ENCODE measurements at places on chromosomes 16 and 17.

DNA sequence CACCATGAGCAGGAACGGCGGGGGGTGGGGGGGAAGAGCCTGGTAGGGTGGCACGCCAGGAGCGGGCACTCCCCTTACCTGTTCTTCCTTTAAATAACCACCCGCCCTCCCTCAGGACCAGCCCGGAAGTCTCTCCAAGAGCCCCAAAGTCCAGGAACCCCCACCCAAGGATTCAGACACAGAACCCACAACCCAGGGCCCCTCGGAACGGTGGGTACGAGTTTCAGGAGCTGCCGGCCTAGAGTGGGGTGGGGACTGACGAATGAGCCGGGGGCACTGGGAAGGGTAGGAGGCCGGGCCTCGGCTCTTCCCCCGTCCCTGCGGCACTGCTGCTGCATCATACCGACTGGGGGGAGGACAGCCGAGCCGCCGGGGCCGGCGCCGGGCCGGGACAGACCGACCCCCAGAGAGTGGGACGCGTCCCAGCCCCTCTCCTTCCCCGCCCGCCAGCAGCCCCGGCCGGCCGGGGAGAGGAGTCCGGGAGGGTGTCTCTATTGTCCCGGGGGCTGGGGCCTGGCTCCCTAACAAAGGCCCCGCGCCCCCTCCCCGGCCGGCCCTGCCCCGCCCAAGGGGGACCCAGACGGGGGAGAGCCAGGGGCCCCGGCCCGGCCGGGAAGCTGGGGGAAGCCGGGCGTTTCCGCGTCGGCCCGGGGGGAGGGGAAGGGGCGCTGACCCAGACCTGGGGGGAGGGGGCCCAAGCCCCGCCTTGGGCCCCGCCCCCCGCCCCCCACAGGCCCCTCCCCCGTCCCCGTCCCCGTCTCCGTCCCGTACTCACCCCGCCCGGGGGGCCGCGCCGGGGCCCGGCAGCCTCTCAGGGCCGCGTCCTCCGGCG, 747 bp downstream of the ATXN7L3 start:
- DNase-seq: peak; percentile 45

GRCh38 chr16:58264961-58265479, 29.8 kb downstream of the PRSS54 start:
- DNase-seq: no peak

GRCh38 chr16:50532576-50532975, 15.6 kb upstream of the NKD1 start:
- DNase-seq: no peak

DNA sequence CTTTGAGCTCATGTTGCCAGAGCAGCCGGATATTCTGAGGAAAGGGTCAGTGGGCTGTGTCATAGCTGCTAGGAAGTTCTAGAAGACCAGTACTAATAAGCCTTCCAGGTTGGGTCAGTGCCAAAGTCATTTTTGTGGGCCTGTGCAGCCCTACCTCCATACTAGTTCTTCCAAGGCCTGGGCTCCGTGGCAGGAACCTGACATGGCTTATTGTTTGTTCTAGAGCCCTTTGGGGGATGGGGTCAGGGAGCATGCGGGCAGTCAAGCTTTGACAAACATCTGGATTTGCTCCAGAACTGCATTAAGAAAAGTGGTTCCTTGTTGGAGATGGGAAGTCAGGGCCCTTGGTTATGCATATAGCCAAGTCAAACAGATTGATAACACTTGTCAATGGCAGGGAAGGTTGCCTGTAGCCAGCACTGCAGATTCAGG, 7.6 kb downstream of the ALKBH5 start:
- no peak for DNase-seq

DNA sequence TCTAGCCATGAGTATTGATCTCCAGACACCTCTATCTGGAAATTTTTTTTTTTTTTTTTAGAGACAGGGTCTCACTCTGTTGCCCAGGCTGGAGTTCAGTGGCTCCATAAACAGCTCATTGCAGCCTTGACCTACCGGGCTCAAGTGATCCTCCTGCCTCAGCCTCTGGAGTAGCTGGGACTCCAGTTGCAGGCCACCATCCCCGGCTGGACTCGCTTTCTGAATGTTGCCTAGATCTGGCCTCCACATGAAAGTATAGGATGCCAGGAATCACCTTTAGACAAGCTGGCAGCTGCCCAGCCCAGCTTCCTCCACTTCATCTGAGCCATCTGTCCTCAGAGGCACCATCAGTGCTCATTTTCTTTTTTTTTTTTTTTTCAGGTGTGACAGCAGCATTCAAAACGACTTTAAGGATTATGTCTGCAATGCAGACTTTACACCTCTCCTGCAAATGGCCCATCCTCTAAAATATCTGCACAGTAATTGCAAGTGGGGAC, 6.4 kb upstream of the PRR14 start:
- no peak for DNase-seq

GRCh38 chr17:12953156-12953555, 64.7 kb downstream of the ELAC2 start:
- no peak for DNase-seq

DNA sequence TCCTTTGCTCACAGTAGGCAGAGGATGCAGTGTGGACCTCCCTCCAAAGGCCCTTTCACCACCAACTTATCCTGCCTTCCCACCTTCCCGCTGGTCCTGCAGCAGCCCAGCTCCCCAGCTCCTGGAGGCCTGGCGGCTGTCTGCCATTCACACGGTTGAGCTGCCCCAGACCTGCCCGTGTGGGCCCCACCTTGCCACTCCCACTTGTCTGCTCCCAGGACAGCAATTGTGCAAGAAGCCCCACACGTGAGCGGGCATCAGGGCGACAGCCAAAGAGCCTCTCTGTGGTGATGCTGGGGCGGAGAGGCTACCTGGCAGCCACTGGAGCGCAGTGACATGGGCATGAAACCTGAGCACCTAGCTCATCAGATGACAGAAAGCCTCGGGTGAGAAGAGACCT, 248.6 kb upstream of the MAF start:
- no peak for DNase-seq

DNA sequence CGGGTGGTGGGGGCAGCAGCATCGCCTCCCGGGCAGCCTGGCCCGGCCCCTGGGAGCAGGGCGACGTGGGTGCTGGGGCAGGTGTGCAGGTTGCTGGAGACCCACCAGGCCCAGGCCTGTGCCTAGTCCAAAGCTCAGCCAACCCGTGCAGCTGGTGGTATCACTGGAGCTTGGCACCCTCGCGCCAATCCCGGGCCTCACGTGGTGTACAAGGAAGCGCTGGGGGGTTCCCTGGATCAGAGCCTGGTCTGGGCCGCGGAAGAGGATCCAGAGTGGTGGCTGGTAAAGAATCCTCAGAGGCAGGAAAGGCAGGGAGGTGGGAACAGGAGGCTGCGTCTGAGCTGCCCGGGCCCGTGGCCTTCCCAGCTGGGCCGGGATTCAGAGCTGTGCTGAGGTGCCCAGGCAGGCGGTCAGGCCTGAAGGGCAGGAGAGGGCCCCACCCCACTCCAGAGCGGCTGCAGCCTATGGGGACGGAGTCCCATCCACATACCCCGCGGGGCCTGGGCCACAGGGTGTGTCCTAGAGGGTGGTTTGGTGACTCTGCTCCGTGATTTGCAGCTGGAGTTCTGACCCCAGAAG, 36.2 kb downstream of the ZFPM1 start:
- no peak for DNase-seq

DNA sequence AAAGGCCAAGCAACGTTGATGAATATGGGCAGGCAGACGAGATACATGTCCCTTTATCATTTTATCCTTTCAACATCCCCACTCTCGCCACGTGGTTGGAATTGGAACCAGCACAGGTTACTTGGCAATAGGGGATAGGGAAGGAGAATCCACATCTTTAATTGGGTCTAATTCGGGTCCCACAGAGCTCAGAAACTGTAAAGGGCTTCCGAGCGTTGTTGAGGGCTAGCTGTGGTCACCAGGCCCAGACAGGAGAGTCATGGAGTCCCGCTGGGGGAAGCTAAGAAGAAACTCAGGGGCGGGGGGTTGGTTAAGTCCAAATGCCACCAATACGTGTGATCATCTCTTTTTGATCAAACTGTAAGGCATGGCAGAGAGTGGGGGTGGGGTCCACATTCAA, 271.3 kb upstream of the ZFHX3 start:
- no peak for DNase-seq

DNA sequence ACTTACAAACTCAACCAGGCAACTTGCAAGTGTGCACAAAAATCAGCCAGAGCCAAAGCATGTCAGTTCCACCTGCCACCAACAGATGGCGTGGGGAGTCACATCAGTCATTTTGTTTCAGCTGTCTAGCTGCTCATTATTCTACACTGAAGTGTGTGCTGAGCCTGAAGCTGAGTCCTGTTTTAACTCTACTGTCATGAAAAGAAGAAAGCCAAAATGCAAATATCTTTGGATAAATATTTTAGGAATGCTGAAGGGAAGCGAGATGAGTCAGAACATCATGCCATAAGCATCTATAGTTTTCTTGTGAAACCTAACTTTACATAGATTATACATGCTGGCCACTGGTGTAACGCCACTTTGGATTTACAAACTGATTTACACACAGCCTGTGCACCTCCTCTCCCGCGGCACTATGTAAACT, 172.6 kb downstream of the CDK5R1 start:
- DNase-seq: peak; percentile 35

DNA sequence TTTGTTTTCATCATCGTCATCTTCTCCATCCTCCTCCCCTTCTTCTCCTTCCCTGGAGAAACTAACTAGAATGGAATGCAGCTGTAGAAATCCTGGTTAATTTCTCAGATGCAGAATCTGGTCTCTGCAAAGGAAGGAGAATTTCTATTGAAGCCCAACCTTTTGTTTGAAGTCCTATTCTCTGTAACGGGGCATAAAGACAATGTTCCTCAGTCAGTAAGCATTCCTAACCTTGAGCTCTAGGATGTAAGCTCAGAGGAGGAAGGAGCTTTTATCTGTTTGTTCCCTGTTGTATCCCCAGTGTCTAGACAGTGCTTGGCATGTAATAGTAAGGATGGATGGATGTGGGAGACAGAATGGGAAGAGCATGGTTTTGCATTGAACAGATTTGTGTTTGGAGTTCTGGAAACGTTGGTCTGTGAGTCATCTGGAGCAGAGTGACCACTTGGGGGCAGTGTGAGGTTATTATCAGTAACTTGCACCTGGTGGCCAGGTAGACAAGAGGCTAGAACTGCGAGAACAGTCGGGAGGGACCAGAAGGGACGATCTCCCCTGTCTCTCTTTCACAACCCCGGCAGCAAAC, 363.7 kb downstream of the SNX29 start:
- no peak for DNase-seq

DNA sequence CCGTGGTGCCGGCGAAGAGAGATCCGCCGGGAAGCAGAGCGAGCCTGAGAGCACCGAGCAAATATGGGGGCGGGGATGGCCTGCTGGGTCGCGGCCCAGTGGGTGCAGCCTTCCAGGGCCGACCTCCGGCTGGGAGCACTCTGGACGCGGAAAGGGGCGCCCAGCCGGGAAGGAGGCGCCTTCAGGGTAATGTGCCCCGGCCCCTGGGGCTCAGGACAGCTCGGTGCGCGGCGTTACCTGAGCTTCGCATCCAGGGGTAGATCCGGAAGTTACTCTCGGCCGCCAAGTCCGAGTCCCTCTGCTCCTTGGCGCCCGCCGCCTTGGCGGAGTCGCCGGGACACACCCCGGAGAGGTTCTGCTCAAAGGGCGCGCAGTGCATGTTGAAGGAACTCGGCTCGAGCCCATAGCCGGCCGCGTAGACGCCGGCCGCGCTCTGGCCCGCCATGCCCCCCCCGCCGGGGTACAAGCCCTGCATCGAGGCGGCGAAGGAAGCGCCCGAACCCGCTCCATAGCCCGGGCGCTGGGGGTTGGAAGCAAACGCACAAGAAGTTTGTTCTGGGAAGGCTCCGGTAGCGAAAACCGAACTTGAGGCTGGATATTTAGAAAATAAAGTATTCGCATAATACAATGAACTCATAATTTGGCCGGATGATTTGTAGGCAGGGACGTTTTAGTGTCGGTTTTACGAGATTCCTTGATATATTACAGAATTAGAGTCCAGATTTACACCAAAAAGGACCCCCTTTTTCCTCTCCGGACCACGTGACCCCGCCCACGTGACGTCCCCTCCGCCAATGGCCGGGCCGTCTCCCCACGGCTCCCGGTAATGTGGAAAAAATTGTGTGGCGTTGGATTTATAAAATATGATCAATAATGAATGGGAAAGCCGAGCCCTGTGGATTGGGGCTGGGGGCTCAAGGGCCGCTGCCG, at the start of gene HOXB7:
Gene HOXB7 (minus strand): TSS at position 736 of the 930 bp plus-strand sequence. CDS start 99 bp downstream, at position 637.
- DNase-seq: no peak

DNA sequence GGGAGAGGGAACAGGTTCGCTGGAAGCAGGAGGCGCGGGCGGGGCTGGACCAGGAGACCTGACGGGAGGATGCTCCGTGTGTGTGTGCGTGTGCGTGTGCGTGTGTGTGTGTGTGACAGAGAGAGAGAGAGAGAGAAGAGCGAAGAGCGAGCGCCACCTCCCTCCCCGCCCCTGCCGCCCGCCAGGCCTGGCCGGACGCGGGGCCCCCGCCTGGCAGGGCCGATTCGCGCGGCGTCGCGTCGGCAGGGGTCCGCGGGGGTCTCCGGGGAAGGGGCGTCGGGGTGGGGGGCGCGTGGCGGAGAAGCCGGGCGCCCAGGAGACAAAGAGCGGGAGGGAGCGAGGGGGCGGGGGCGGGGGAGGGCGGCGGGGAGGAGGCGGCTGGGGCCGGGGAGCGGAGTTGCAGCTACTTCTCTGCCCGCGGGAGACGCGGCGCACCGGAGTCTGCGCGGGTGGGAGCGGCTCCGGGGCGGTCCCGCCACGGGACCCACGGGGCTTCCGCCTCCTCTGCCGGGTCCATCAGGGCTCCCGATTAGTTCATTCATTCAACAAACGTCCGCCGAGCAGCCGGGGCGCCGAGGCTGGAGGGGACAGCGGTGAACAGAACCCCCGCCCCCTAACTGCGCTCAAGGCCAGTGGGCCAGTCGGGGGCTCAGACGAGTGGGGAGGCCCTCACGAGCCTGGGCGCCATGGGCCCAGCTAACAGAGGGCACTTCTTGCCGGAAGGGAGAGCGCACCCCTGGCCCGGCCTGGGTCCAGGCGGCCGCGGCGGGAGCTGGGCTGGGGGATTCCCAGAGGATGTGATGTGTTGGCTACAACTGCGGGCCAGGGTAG, at the start of gene SAMD14:
Gene SAMD14 (minus strand): TSS at position 433 of the 831 bp plus-strand sequence. CDS start 5,201 bp downstream, outside the sequence.
- DNase-seq: no peak

- no peak for DNase-seq
Observed at GRCh38 chr16:78476615-78477014, 377.2 kb downstream of the WWOX start.

DNA sequence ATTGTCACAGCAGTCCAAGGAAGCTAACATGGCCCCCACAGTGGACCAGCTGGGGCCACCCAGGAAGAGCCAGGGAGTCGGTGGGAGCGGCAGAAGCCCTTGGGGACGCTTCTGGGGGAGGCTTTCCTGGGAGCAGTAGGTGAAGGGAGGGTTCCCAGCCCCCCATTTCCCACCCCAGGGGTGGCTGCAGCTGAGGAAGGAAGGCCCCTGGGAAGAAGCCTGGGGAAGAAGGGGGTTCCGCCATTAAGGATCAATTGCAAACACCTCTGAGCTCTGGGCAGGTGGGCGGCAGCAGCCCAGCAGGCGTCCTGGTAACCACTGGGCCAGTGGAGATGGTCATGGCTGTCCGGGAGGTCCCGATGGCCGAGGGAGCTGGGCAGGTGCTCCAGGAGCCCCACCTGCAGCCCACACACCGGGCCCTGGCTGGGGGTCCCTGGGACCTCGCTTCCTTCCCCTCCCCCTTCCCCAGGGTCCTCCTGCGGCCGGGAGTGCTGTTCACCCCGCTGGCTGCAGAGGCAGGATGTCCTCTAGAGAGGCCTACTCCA, 592 bp upstream of the PERCC1 start:
- no peak for DNase-seq

- no peak for DNase-seq
Observed at GRCh38 chr17:43411369-43411677, 12.5 kb downstream of the ARL4D start.

Measured in activated CD4-positive, alpha-beta T cell treated with anti-CD3 and anti-CD28 coated beads for 1 hour (primary cell).